NCI-H1694 (cell line): ENCODE measurements at places on chromosomes 13 and 19.

- peak; percentile 74 for DNase-seq
Measured at GRCh38 chr13:104571161-104571892, 1505.1 kb upstream of the SLC10A2 start.

- no peak for DNase-seq
Measured at GRCh38 chr19:17328517-17329365, 5.9 kb downstream of the ANO8 start.

DNA sequence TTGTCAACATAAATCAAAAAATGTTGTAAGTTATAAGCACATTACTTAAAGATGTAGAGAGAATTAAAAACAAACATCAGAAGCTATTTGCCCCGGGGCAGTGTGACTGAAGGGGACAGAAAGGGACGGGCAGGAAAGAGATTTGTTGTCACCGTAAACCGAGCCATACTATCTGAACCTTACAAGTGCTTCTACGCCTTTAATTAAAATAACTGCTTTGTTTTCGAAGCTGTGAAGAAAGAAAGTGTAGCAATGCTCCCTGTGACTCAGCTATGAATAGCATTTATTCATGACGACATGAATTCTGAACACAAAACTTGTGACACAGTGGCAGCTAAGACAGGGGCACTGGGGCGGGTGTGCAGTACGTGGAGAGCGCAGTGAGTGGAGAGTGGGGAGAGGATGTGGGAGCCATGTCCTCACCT, 30.0 kb downstream of the ZNF787 start:
- no peak for DNase-seq

GRCh38 chr19:18730885-18731513, 47.5 kb downstream of the CRTC1 start:
- DNase-seq: no peak

DNA sequence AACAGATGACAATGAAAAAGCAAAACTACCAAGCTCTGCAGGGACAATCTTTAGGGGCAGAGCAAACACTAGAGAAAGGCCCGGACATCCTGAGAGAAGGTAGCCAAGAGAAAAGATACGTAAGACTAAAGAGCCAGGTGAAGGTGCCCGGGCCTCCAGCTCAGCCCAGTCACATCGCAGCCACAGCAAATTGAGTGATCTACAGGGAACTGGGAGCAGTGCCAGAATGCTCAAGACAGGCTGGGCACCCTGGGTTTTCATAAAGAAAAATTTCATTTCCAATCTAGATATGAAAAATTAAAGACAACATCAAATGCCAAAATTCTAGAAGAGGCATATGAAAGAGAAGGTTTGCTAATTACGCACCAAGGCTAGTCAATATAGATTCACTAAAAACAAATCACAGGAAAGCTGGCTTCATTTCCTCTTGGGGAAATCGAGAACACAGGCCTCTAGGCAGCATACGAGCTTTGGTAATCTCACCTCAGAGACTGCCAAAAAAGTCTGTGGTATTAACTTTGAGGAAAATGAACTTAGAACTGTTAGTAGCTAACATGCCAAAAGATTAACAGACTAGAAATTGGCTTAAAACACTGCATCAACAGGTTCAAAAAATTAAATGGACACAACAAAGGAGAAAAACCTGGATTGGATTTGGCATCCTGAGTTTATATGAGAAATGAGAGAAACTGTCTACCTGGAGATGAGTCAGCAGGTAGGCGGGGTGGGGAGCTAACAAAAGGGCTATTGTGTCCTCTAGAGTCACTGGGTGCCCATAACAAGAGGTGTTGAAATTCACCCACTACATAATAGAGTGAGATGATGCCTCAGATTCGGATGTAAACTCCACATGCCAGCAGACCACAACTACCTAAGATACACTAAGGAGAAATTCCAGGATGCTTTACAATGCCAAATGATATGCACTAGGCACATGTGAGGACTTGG, 6.6 kb downstream of the ANKRD10 start:
- DNase-seq: no peak

DNA sequence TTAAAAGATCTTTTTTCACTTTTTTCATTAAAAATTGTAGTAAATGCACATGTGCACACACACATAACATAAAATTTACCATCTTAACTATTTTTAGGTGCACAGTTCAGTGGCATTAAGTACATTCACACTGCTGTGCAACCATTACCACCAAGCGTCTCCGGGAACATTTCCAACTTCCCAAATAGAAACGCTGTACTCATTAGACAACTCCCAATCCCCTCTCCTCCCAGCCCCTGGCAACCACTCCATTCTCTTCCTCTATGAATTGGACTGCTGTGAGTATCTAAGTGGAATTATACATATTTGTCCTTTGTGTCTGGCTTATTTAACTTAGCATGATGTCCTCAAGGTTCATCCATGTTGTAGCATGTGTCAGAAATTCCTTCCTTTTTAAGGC, 11.6 kb downstream of the GJB2 start:
- no peak for DNase-seq

DNA sequence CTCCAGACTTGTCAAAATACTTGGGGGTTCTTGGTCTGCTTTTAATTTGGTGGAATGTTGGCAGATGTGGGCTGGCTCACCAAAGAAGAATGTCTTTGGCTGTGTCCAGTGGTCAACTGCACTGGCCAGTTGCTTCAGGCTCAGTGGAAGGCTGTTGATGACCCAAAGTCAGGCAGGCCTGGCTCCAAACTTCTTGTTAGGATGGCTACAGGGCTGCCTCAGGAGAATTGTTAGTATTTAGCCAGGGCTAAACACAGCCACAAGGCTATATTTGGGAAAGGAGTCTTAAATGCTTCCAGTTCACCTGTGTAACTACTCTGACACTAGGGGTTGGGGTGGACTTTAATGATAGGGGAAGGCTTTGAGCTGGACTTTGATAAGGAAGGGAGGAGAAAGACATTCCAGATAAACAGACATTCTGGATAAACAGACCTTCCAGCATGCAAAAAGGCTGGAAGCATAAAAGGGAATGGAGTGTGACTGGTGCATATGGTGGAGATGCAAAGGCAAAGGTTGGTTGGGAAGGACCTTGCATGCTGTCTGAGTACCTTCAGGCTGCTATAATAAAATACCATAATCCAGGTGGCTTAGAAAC, 116.8 kb downstream of the FOXO1 start:
- DNase-seq: no peak

- no peak for DNase-seq
Measured at GRCh38 chr13:64529874-64530485, 2700.2 kb downstream of the PCDH9 start.

DNA sequence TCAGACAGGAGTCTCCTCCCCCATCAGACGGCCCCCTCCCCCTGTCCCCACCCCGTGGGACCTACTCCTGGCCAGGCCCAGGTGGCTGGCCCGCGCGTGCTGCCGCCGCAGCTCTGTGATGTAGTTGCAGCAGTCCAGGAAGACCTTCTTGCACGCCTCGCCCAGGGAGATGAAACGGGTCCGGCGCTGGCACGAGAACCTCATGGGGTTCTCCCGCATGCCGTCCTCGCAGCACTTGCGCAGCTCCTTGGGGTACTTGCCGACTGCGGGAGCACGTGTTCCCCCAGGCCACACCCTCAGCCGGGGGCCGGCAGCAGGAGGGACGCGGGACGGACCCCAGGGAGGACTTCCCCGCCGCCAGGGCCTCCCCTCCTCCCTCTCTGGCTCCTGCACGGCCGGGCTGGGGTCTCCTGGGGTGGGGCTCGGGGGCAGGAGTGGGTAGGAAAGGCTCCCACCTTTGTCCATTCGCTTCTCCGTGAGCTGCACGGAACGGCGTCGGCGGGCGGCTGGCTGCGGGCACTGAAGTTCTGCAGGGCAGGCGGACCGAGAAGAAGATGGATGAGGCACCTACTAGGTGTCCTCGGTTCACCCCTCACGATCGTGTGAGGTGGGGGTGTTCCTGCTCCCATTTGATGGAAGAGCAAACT, 13.3 kb downstream of the C3 start:
- DNase-seq: no peak

GRCh38 chr19:30222992-30223865, 149.0 kb upstream of the ZNF536 start:
- no peak for DNase-seq

DNA sequence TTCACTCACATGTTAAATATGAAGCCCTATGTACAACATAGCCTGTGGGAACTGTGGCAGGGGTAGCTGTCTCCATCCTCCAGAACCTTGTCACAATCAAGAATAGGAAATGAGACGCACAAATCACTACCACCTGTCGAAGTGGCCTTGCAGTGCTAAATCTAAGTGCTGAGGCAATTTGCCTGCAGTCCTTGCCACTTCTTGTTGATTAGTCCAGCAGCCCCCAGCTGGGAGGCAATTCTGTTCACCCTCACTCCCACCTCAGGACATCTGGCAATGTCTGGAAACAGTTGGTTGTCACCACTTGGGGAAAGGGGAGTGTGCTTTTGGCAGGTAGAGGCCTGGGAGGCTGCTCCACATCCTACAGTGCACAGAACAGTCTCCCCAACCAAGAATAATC, 10.7 kb downstream of the RFX2 start:
- DNase-seq: peak; percentile 19

DNA sequence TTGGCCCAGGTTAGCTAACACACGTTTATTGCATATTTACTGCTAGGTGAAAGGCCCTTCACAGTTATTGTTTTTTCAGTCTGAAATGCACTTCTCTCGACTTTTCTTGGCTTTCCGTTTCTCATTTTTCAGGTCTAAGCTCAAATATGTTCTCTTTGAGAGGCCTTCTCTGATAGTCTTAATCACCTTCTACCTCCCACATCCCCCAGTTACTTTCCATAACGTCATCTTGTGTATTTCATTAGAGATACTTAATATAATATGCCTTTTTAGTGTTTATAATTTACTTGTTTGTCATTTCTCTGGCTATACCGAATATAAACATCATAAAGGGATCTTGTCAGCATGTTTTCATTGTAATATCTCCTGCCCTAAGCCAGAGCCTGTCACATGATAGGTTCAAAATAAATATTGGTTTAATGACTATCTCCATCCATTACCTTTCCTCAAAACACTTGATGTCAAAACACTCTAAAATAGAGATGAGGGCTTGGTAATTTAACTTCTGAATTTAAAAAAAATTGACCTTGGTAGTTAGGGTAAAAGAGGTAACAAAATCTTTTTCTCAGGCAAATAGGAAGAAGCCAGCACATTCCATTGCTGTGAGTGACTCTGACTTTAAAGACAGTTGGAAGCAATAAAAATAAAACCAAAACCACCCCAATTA, 168.6 kb upstream of the RFC3 start:
- DNase-seq: no peak

DNA sequence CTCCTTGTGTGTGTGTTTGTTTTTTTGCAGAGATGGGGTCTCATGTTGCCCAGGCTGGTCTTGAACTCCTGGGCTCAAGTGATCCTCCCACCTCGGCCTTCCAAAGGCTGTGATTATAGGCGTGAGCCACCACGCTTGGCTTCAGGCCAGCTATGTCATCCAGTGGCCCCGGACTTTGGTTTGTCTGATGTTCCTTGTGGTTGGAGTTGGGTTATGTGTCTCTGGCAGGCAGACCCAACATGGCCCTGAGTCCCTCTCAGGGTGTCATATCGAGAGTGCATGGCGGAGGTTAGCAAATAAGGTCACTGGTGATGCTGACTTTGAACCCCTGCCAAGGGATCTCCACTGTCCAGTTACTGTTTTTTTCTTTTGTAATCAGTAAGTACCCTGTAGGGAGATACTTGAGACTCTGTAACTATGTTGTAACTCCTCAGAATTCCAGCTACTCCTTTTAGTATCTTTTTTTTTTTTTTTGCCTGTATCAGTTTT, 37.3 kb downstream of the SMARCA4 start:
- DNase-seq: no peak

- DNase-seq: peak; percentile 37
Measured at GRCh38 chr13:101919541-101920181, 467.2 kb downstream of the ITGBL1 start.

GRCh38 chr13:101570410-101570809, 117.9 kb downstream of the ITGBL1 start:
- DNase-seq: no peak

- no peak for DNase-seq
Measured at GRCh38 chr19:18273561-18274218, 562 bp downstream of the IQCN start.

DNA sequence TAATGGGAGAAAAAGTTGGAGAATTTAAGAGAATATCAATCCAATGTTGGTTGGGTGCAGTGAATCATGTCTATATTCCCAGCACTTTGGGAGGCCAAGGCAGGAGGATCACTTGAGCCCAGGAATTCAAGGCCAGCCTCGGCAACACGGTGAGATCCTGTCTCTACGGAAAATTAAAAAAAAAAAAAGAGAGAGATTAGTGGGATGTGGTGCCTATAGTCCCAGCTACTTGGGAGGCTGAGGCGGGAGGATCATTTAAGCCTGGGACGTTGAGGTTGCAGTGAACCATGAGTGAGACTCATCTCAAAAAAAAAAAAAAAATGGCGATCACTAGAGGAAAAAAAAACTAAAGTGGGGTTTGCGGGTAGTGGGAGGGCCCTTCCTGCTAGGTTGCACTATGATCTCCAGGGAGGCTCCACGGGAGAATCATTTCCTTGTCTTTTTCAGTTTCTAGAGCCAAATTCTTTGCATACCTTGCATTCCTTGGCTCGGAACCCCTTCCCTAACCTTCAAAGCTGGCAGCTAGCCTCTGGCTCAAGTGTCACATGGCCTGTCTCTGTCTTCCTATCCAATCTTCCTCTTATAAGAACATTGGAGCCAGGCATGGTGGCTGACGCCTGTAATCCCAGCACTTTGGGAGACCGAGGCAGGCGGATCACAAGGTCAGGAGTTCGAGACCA, 5.8 kb upstream of the ERCC2 start:
- no peak for DNase-seq

DNA sequence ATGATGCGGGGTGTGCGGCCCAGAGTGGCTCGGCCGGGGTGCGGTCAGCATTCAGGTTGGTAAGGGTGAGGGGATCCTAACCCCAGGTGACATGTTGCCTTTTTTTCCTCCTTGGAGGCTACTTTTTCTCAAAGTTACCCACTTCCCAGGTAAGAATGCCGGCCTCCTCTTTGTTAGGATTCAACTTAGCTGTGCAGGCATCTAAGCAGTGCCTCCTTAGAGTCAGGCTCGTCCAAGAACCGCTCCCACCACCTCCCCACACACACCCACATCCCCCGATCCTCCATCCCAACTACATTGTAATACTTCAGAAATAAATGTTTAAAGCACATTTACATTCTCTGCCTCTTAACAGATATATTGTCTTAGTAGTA, 733 bp upstream of the ENOX1 start:
- DNase-seq: no peak

DNA sequence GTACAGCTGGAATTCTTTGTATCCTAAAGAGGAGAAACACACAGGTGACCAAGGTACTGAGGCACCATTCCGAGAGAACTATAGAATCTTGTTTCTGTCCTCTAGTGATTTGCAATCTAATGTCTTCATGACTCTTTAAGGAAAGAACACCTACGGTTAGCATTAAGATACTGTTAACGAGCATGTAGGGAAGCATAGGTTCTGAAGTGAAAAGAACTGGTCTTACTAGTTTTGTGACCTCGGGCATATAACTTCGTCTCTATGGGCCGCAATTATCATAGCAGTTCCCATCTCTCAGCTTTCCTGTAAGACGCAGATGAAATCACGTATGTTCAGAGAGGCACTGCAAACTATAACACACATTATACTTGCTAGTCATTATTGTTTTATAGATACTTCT, 193.0 kb upstream of the NBEA start:
- no peak for DNase-seq
